ENCODE measurements at places on chromosomes 16 and 17.

GRCh38 chr16:78176435-78176834 is 77.0 kb downstream of the WWOX start:
- DNase-seq, result no peak

DNA sequence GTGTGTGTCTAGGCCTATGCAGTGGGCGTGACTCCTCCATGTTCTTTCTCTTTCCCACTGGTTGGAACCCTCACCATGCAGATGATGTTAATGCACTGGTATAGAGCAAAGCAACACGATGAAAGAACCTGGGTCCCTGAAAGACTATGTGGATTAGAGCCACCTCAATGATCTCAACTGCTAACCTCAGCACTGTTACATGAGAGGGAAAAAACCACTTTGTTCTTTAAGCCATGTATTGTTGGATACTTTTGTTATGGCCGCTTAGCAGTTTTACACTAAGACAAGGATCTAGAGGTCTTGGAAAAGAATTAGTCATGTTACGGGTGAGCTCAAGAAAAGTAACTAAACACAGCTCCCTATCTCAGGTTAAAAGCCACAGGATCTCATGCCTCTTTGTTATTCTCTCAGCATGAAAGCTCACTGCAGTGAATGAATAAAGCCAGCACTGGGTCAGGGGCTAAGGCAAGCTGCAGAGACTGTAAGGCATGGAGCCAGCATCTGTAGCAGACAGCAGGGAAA is 56.6 kb upstream of the RBBP6 start:
- no peak for DNase-seq

DNA sequence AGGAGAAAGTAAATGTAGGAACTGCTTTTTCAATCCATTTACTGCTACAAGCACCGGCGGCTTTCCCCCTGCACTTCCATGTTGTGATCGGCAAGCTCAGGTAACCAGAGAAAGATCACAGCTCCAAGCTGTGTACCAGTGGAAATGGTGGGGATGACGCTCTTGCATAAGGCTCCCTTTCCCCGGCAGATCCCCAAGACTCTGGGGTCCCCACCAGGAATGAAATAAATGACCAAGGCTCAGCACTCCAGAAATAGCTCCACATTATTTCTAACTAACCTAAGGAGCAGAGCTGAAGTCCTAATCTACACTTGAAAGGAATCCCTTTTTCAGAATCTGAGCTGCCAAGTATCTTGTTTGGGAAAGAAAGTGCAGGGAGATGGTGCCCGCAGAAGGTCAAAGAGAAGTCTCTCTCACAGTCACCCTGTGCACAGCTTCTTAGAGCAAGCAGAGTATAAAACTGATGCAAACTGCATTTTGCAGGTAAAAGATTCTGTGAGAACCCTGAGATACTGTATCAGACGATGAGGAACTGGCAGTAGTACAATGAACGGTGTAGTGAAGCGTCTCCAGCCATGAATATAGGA is 11.1 kb downstream of the GRB2 start:
- DNase-seq, result no peak

GRCh38 chr17:1119924-1120323 is 59.9 kb downstream of the ABR start:
- DNase-seq, result no peak

DNA sequence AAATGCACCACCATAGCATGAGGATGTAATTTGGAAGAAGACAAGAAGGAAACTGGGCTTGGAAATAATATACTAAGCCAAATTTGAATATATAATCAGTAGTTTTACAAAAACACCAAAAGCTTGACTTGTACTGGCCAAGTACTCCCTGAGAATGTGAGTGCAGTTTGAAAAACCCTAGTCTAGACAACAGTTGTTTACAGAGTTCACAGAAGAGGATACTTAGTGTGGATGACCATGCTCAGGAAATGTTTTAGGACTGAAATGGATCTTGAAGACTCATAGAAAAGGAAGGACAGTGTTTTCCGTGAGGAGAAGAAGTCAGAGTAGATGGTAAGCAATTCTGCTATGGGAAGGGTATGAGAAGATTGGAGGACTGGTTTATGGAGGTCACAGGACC is 1.9 kb upstream of the CDYL2 start:
- no peak for DNase-seq

DNA sequence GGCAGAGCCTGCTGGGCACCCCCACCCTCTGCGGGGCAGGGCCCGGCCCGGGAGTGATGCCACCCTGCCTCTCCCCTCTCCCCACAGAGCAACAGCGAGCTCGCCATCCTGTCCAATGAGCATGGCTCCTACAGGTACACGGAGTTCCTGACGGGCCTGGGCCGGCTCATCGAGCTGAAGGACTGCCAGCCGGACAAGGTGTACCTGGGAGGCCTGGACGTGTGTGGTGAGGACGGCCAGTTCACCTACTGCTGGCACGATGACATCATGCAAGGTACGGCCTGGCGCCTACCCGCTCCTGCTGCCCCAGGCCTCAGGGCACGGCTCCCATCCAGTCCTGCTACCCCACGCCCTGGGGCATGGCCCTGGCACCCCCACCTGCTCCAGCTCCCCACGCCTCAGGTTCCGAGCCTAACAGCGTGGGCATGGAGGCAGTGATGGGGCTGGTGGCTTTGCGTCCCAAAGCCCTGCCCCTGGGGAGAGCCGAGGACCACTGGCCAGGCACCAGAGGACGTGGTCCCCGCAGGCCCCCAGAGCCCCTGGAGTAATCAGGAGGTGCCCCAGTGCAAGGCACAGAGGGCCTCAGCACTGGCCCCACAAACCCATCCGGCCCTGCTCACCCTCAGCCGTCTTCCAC is 38.4 kb downstream of the TSC2 start:
- DNase-seq, result no peak

Data from stimulated activated CD8-positive, alpha-beta memory T cell treated with anti-CD3 and anti-CD28 coated beads, Interleukin-4, amount 100 ng/mL, for 1 hour (primary cell).